ENCODE measurements at places on chromosomes 12 and 14. TPM values are rescaled to one million over a fixed set of nuclear protein-coding genes. Genes with fewer than 3 reads are reported as not detected.

DNA sequence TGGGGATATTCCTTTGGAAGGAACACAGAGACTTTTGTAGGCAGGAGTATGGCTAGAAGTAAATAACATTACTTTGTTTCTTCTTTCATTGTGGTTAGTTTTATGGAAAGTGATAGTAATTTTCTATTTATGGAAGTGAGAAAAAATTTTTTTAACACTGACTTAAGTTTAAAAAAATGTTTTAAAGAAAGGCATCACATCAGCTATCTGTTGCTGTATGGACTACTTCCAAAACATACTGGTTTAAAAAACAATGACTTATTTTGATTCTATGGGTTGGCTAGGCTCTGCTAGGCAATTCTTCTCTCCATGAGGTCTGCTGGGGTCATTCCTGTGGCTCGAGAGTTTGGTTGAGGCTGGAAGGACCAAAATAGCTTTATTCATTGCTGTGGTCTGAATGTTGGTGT is 31.7 kb upstream of the SLC38A2 start:
- DNase-seq, result no peak

DNA sequence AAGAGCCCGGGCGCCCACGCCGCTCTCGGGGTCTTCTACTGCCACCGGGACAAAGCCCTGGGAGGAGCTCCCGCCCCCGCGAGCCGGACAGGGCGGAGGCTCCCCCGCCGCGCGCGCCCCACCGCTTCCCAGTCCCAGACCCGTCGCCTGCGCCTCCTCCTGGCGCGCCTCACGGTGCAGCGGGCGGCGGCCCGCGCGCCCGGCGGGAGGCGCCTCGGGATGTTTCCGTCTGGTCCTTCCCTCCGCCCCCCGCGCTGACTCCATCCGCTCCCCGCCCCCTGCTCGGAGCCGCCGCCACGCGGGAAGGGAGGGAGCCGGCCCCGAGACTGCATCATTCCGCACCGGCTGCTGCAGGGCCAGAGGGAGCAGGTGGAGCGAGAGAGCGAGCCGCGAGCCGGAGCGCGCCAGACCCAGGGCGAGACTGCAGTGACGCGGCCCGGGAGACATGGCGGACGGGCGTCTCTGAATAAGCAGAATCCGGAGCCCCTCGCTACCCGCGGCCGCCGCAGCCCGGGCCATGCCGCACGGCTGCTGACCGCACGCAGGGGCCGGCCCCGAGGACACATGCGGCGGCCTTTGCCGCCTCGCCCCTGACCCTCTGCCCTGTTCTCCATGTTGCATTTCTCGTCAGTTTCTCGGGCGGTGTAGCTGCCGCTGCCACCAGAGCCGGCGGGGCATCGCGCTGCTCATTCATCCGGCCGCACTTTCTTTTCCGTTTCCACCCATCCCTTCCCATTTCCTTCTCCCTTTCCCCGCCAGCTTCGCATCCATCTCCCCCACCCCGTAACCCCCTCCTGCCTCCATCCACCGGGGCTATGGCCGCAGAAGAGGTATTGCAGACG is at the start of gene BICD1:
Gene BICD1 (plus strand): TSS at position 331 of the 842 bp plus-strand sequence. CDS start 485 bp downstream, at position 816.
- peak; percentile 87 for DNase-seq

DNA sequence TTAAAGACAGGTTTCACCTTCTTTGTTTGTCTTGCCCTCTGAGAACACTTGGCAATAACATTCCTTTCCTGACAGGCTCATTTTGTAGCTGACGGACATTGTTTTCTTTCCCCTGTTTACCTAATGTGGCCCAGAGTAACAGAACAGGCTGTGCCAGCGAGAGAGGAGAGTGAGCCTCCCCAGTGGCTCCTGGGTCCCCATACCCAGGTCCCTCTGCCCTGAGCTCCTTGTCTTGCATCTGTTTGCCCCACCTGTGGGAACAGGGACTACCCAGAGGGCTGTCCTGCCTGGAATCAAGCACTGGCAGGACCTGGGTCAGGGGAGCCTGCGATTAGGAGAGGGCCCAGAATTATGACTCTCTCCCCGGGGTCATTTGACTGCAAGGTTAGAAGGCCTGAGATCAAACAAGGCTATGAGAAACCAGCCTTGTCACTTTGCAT is 222.9 kb downstream of the ZFP36L1 start:
- no peak for DNase-seq

GRCh38 chr12:121423682-121424623 is 24.0 kb downstream of the RNF34 start:
- no peak for DNase-seq

GRCh38 chr12:93514853-93515252 is 47.5 kb downstream of the MRPL42 start:
- DNase-seq, result no peak

DNA sequence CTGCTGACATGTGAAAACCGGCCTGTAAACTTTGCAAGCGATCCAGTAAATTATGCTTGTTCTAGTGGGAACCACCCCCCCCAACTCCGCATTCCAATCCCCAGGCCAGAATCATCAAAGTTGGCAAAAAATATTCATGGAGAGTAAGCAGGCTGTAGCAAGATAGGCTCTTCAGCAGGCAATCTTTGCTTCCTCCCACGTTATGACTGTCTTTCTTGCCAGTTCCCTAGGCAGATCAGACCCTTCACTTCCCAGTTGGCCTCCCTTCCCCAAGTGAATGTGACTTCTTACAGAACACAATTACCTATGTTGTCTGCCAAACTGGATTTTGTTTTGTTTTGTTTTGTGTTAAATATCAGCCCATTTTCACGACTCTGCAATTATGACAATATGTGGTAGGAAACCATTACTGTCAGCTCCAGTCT is 1.2 kb upstream of the PTGER2 start:
- DNase-seq, result no peak

GRCh38 chr12:56461235-56462159 is 6.9 kb upstream of the SPRYD4 start:
- DNase-seq, result no peak

- no peak for DNase-seq
These were observed 40.9 kb upstream of the SMUG1 start for GRCh38 chr12:54229624-54230212.

GRCh38 chr12:132454193-132454932 is 35.6 kb upstream of the FBRSL1 start:
- DNase-seq, result no peak

GRCh38 chr12:111412830-111413441 is 7.2 kb downstream of the SH2B3 start:
- DNase-seq, result no peak

DNA sequence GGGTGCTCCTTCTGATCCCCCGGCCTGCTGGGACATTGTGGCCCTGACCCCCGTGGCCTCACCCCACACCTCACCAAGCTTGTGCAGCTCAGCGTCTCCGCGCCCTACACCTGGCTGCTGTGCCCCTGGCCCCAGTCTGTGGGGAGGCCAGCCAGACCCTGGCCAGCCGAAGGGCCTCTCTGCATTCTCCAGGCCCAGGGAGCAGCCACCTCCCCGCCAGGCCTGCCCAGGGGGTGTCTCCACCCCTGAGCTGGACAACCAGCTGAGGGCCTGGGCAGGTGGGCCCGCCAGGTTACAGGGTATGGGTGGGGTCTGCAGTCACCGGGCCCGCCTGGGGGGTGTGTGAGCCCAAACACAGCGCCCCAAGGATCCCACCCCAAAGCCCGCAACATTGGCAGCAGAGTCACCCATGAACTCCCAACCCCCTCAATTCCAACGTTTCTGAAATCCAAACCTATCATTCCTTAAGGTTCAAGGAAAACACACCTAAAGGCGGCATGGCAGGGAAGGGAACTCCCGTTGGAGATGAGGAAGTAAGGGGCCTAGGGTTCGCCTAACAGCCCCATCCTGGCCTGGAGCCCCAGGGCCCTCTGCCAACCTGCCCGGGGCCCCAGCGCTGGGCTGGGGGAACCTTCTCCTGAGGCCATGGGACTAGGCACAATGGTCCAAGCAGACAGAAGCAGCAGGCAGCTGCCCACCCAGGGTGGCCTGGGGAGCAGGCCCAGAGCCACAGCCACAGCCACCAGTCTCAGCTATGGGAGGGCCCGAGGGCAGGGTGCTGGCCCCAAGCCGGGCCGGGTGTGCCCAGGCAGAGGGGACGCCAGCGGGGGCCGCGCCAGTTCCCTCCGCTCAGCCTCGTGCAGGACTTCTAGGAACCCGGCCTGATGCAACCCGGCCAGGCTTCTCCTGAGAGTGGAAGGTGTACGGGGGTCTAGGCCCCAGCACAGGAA is 8.5 kb downstream of the AKT1 start:
- DNase-seq, result no peak

- DNase-seq, result no peak
These were observed 26.4 kb downstream of the TM7SF3 start for GRCh38 chr12:26987634-26988424.

- DNase-seq, result no peak
These were observed 30.6 kb upstream of the SLC6A13 start for GRCh38 chr12:293199-293598.

DNA sequence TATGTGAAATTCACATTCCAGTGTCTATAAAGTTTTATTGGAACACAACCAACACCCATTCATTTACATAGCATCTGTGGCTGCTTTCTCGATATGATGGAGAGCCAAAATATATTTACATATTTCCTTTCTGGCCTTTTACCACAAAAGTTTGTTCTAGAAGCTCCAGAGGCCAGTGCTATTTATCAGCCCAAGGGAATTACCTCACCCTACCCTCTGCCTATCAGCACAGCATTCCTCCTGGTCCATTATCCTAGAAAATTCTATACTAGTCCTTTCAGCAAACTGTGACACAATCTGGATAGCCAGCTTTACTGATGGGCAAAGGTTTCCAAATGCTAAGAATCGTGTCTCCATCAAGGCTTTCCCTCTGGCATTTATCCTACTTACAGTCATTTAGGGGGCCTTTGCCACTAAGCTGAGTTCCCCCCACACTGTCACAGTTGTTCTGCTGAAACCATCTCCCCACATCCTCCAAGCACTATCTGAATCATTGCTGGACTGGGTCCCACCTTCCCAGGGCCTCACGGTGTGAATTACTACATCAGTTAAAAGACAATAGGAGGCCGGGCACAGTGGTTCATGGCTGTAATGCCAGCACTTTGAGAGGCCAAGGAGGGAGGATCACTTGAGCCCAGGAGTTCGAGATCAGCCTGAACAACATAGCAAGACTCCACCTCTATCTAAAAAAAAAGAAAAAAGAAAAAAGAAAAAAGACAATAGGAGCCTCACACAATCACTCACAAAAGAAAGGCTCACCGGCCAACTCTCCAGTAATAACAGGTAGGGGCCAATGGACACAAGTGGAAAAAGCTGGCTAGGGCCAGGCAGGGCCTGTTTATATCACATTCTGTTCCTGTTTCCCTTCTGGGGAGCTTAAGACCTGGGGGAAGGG is 12.1 kb downstream of the SYNE3 start:
- DNase-seq, result no peak

- DNase-seq, result peak; percentile 23
These were observed 159.9 kb downstream of the BMP4 start for GRCh38 chr14:53796734-53797133.

DNA sequence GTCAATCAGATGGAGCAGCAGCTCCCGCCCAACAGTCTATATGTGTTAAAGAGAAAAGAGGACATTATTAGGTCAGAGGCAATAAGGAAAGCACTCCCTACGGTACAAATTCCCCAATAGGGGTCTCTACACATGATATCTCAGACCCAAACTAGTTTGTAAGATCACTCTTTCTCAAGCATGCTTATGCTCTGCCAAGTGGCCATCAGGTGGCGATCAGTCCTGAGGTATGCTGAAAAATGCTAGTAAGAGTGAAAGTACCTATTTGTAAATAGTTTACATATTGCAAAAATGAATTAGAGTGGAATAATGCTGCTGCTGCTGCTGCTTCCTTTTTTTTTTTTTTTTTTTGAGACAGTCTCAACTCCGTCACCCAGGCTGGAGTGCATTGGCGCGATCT is 61.0 kb downstream of the CPM start:
- no peak for DNase-seq

DNA sequence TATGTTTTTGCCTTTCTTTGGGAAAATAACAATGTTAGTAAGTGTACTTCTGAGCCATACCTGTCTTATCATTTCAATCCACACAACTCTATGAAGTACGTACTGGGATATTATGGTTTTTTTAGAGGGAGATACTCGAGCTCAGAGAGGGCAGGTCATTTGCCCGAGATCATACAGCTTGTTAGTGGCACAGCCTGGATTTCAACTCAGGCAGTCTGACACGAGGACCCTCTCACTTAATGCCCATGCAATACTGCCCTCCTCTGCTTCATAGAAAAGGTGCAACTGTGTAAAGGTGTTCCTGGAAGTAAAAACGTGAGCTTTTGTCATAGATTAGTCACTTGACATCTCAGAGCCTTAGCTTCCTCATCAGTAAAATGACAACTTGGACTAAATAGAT is 128.0 kb downstream of the NDUFA12 start:
- DNase-seq, result no peak

DNA sequence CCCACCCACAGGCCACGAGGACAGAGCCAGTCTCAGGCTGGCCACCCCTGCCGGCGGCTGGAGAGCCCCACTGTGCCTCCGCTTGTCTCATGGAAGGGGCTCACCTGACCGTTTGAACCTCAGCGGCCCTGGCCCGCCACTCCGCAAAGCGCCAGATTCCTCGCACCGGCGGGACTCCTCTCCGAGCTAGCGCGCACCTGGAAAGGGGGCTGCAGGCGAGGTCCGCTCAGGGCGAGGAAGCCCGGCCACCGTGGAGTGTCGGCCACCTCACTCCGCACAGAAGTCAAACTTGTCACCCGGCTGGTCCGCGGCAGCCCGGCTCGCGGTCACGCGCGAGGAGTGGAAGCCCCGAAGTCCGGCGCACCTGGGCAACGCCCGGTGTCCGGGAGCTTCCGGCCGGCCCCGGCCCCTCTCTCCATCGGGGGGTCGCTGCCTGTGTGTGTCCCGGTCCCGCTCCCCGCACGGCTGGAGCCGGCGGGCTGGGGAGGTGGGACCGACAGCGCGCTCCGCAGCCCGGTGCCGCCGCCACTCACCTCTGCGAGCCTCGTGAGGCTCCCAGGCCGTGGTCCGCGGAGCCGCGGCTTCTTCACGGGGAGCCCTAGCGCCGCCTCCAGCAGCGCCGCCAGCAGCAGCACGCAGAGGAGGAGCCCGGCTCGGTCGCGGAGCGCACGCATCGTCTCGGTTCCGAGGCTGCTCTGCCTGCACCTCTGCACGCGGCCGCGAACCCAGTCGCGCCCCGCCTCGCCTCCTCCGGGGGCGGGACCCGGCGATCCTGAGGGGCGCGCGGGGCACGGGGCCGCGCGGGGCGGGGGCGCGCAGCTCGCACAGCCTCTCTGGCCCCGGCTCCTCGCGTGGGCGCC is at the start of gene ISM2:
Gene ISM2 (minus strand): TSS at position 697 of the 860 bp plus-strand sequence. CDS start 23 bp downstream, at position 674.
- DNase-seq, result no peak

The TAMALIN gene
- 5.0 TPM for total RNA-seq

The IL23A gene
- 0.27 TPM for total RNA-seq

The CD27 gene
- 2.4 TPM for total RNA-seq

The FOXG1 gene
- not detected for total RNA-seq

The PLEKHG7 gene
- total RNA-seq, result 0.59 TPM

The TMEM263 gene
- 29.6 TPM for total RNA-seq

The TESPA1 gene
- 0.82 TPM for total RNA-seq

The CLEC2B gene
- total RNA-seq, result 6.7 TPM
